ENCODE measurements at places on chromosomes 5 and 9. TPM values are rescaled to one million over a fixed set of nuclear protein-coding genes. Genes with fewer than 3 reads are reported as not detected.

Gene GLRA1
- total RNA-seq: not detected

Gene POLR3G
- total RNA-seq: 15.1 TPM

DNA sequence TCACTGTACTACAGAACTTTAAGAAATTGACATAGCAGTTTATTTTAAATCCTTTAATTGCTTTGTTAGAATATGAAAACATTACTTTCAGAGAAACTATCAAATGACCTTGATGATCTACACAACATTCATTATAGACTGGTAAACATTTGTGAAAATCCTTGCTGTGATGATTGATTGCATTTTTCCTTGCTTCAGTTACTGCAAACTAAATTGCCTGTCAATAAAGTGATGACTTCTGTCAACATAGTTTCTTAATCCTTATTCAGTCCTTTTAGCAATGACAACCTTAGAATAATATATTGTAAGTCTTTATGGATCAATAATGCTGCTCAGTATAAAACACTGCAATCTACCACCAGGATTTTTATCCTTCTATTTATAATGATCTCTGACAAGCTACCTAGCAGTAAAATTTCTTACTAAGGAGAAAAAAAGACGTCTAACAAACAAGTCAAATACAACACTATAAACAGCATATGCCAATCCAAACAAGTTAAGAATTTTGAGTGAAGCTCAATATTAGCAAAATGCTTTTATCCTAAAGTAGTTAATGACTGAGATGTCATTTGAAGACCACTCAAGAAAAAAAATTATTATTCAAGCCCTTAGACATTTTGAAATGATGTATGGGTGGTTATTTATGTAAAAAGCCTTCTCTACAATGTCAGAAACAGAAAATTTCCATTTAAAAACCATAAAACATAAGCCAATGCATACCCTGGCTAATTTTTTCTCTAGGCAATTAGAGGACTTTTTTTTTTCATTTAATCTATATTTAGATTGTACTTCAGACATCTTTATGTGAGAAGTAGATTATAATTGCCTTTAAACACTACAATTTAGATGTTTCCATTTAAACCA, 105.5 kb downstream of the FBXL17 start:
- H3K27me3 ChIP-seq: no peaks in the 10 kb centered on the region
- DNase-seq: no peak
- no peaks in the 10 kb centered on the region for H3K4me1 ChIP-seq
- H3K4me3 ChIP-seq: no peak overlapping the region
- H3K36me3 ChIP-seq: no peaks in the 10 kb centered on the region
- H3K27ac ChIP-seq: no peak overlapping the region

- no peak overlapping the region for H3K4me3 ChIP-seq
- no peak for DNase-seq
- no peaks in the 10 kb centered on the region for H3K27me3 ChIP-seq
- no peaks in the 10 kb centered on the region for H3K36me3 ChIP-seq
- no peaks in the 10 kb centered on the region for H3K4me1 ChIP-seq
These were observed 90.4 kb upstream of the SV2C start for GRCh38 chr5:75992753-75993152.

Gene MTX3
- total RNA-seq: 22.7 TPM

DNA sequence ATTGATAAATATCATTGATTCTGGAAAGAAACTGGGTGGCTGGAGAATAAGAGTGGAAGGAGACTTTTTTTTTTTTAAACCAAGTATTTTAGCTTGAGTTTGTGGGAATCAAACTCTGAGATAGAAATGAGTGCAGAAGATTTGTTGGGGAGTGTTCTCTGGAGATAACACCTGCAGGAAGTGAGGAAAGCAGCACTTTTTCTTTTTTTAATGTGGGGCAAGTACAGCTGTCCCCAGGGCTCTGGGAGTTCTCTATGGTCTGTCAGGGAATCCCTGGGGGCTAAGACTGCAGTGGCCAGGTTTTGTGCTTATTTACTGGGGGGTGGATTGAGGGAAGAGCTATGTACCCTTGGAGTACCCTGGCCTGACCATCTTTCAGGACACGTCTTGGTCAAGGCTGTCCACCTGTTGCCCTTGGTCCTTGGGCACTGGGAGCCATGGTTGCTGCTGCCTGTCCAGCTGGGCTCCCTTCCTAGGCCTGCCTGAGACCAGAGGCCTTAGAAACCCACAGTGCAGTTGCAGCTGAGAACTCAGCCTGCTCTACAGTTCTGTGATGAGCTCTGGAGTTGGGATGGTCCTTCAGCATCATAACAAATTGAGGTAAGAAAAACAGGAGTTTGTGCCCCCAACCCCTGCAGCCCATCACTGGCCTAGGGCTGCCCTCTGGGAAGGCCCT, 85.8 kb downstream of the PHAX start:
- H3K27me3 ChIP-seq: no peaks in the 10 kb centered on the region
- H3K27ac ChIP-seq: no peak overlapping the region
- DNase-seq: no peak
- no peaks in the 10 kb centered on the region for H3K36me3 ChIP-seq
- H3K4me3 ChIP-seq: no peak overlapping the region
- H3K4me1 ChIP-seq: no peaks in the 10 kb centered on the region

Gene SLC45A2
- not detected for total RNA-seq

Gene CLPTM1L
- total RNA-seq: 110 TPM

- no peak for DNase-seq
- no peaks in the 10 kb centered on the region for H3K36me3 ChIP-seq
- H3K4me1 ChIP-seq: no peaks in the 10 kb centered on the region
- H3K4me3 ChIP-seq: no peak overlapping the region
- H3K27ac ChIP-seq: no peak overlapping the region
These were observed 24.0 kb upstream of the KLF4 start for GRCh38 chr9:107513464-107514100.

- H3K4me1 ChIP-seq: no peaks in the 10 kb centered on the region
- H3K27me3 ChIP-seq: no peaks in the 10 kb centered on the region
- no peak for DNase-seq
- H3K4me3 ChIP-seq: no peak overlapping the region
- no peak overlapping the region for H3K27ac ChIP-seq
These were observed 45.9 kb upstream of the GABRP start for GRCh38 chr5:170737591-170737990.

DNA sequence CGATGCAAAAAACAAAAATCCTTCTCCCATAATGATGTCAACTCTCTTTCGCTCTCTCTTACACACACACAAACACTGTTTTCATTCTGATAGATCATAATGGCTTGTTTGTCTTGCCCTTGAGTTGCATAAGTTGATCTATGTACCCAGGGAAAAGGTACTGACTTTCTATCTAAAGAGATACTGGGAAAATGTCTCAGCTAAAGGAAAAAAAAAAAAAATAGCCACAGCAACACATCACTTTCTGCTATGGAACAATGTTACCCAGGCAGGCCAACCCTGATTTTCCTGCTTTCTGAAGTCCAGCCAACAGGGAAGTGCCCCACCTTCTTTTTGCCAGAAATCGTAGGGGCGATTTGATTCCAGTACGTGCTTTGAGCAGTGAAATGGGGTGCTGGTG, 212.6 kb upstream of the ACTBL2 start:
- H3K4me1 ChIP-seq: no peaks in the 10 kb centered on the region
- DNase-seq: no peak
- no peaks in the 10 kb centered on the region for H3K36me3 ChIP-seq
- H3K4me3 ChIP-seq: no peak overlapping the region
- no peak overlapping the region for H3K27ac ChIP-seq
- H3K27me3 ChIP-seq: no peaks in the 10 kb centered on the region

GRCh38 chr9:133474853-133475252, 4.0 kb downstream of the SLC2A6 start:
- no peak for DNase-seq
- no peak overlapping the region for H3K27ac ChIP-seq
- no peaks in the 10 kb centered on the region for H3K27me3 ChIP-seq
- H3K36me3 ChIP-seq: no peaks in the 10 kb centered on the region
- H3K4me1 ChIP-seq: peaks cover 6% of the 10 kb centered on the region
- no peak overlapping the region for H3K4me3 ChIP-seq

DNA sequence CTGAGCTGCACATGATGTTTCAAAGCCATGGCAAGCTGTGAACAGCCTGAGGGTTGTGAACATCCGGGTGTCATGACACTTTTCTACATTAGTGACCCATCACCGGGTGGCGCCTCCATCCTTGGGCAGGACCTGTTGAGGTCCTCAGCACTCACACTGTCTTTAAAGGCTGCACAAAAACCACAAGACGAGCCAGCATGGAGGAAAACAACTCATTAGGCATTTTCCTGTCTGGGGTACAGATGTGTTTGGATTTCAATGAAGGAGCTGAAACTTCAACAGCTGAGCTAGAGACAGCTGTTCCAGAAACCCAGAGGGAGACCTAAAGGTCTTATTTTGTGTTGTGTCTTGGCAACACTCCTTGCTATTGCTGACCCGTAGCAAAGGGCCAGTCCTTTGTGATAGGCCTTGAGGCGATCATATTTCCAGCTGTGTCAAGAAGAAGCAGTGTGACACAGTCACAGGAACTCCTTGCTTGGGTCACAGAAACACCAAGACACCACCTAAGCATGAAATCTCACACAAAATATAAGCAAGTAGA, 151.8 kb upstream of the VLDLR start:
- no peak overlapping the region for H3K27ac ChIP-seq
- H3K27me3 ChIP-seq: peaks cover 4% of the 10 kb centered on the region
- H3K4me3 ChIP-seq: no peak overlapping the region
- no peak for DNase-seq
- H3K36me3 ChIP-seq: no peaks in the 10 kb centered on the region

- H3K4me1 ChIP-seq: peaks cover 10% of the 10 kb centered on the region
- no peak overlapping the region for H3K4me3 ChIP-seq
- no peak for DNase-seq
- no peak overlapping the region for H3K27ac ChIP-seq
These were observed 16.8 kb downstream of the ANXA1 start for GRCh38 chr9:73168298-73168934.

Gene DUSP1
- 10.9 TPM for total RNA-seq

DNA sequence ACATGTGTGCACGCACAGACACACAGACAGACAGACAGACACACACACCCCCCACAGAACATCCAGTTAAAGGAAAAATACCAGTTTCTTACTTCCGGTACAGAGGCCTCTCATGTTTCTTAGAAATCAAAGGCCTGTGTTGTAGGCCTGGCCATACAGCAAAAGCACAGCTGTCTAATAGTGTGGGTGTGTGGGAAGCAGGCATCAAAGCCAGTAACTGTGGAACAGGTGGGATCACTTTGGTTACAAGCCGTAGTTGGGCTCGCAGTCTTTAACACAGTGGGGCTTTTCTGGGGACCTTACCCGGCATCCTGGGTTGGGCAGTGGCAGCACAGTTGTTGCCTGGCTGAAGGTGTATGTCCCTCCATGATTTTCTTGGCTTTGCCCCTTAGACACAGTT, 55.2 kb downstream of the FBXL7 start:
- H3K27me3 ChIP-seq: no peaks in the 10 kb centered on the region
- DNase-seq: no peak
- no peak overlapping the region for H3K27ac ChIP-seq
- H3K4me3 ChIP-seq: no peak overlapping the region
- H3K4me1 ChIP-seq: no peaks in the 10 kb centered on the region

- H3K36me3 ChIP-seq: no peaks in the 10 kb centered on the region
- no peak overlapping the region for H3K27ac ChIP-seq
- H3K27me3 ChIP-seq: no peaks in the 10 kb centered on the region
- no peaks in the 10 kb centered on the region for H3K4me1 ChIP-seq
- H3K4me3 ChIP-seq: no peak overlapping the region
These were observed 44.2 kb upstream of the CKMT2 start for GRCh38 chr5:81188962-81189361.

- no peaks in the 10 kb centered on the region for H3K27me3 ChIP-seq
- H3K4me3 ChIP-seq: no peak overlapping the region
- no peak for DNase-seq
- no peaks in the 10 kb centered on the region for H3K36me3 ChIP-seq
- no peaks in the 10 kb centered on the region for H3K4me1 ChIP-seq
- no peak overlapping the region for H3K27ac ChIP-seq
These were observed 95.8 kb downstream of the CNTLN start for GRCh38 chr9:17230646-17231045.

- no peak for DNase-seq
- no peak overlapping the region for H3K27ac ChIP-seq
- H3K4me3 ChIP-seq: no peak overlapping the region
- H3K4me1 ChIP-seq: peaks cover 5% of the 10 kb centered on the region
- H3K27me3 ChIP-seq: no peaks in the 10 kb centered on the region
These were observed 51.5 kb downstream of the MLLT3 start for GRCh38 chr9:20570756-20571155.

DNA sequence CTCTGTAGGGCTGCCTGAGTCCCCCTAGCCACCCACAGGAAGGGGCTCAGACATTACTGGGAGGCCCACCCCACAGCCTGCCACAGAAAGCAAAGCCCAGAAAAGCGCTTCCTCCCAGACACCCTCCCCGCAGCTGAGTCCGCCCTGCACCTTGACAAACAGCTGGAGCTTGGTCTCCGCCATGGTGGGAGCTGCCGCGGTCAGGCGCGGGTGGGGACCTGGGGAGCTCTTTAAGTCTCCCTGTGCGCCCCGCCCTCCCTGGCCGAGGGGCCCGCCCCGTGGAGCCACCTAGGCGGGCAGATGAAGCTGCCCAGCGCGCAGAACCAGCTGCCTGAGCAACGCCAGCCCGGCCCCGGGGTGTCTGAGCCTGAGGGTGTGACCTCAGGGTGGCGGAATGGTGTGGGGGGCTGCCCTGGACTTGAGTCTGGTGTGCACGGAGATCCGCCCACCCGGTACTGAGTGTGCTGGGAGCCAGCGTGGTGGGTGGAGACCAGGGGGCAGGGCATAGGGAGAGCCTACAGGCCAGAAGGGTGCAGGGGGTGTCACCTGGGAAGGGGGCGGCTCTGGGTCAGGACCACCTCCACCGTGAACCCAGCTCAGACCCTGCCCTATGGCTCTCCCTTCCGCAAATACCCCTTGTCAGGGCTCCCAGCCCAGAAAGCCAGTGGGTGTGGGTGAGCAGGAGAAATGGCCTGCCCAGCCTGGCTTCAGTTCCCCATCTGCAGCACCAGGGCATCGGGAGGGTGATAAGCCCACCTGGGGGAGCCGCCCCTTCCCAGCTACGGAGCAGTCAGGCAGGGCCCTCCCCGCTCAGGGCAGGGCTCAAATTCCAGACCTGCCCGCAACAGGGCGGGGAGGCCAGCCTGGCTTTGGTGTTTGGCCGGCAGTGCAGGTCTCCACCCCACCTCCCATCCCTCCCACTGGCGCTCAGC, at the start of gene CLIC3:
CLIC3 (minus strand) TSS at position 208 of the 932 bp plus-strand sequence; CDS start at position 183, 25 bp downstream.
- no peaks in the 10 kb centered on the region for H3K36me3 ChIP-seq
- H3K4me3 ChIP-seq: peak within 1 kb of the TSS; percentile 51
- DNase-seq: peak; percentile 70
- no peaks in the 10 kb centered on the region for H3K27me3 ChIP-seq

GRCh38 chr5:127959152-127959764, 124.3 kb upstream of the SLC12A2 start:
- H3K36me3 ChIP-seq: no peaks in the 10 kb centered on the region
- DNase-seq: no peak
- H3K4me1 ChIP-seq: peaks cover 6% of the 10 kb centered on the region

DNA sequence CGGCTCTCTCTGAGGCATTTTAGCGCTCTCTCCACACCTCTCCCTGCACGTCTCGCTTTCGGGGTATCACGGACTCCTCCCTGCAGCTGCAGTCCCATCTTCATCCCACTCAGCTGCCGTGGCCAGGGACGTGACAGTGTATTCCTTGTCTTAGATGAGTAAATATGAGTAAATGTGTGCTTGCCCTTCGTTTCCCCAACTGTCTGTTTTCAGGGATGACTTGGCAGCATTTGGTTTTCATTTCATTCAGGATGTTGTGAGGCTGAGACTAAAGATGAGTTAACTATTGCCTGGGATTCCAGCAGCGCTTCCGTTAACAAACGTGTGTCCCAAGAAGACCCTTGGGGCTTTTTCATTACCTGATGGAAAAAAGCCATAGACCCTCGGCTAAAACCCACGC, 29.5 kb downstream of the GDNF start:
- DNase-seq: no peak
- no peak overlapping the region for H3K4me3 ChIP-seq
- H3K27ac ChIP-seq: no peak overlapping the region
- H3K36me3 ChIP-seq: no peaks in the 10 kb centered on the region

Gene AIF1L
- 0.27 TPM for total RNA-seq

Gene KLF4
- total RNA-seq: 0.31 TPM

Measured in CD8-positive, alpha-beta memory T cell (primary cell).